ENCODE measurements at places on chromosomes 2 and 18.

GRCh38 chr2:191304939-191305875 lies 60.0 kb downstream of the MYO1B start:
- DNase-seq: no peak

- no peak for DNase-seq
These were observed 10.0 kb upstream of the CD302 start for GRCh38 chr2:159808032-159808425.

- DNase-seq: no peak
These were observed 7.3 kb downstream of the ASPRV1 start for GRCh38 chr2:69954084-69954483.

DNA sequence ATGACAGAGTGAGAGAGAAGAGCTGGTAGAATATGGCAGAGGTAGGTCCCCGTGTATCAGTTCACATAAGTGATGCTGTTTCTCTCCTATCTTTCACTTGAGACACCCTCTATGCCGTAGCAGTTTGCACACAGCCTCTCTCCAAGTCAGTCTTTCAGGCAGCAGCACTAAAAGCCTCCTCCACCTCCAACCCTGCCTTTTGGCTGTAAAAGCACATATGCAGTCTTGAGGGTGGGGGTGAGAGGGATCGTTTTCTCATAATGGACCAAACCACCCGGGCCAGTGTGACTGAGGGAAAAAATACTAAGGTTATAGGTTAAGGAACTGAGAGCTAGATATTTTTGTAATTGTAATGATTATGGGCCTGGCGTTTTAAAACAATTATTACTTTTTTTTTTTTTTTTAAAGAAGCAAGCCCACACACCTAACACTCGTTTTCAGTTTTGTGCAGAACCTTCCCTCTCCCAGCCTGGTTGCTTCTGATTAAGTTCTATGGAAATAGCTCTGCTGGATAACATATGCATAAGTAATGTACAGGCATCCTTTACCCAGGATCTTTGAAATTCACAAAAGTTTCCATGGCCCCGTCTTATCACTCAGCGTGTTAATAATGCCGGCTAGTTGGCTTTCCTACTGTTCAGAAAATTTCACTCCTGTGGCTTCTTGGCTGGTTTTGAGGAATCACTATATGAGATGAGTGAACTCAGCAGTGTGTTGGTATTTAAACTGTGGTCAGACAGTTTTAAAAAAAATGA lies 112.2 kb upstream of the MEIS1 start:
- DNase-seq: no peak

GRCh38 chr18:45522371-45522770 lies 92.9 kb upstream of the SLC14A2 start:
- no peak for DNase-seq

Measured in MM.1S (cell line).